Lung (tissue), 17 donors: ENCODE measurements at places on chromosomes 4 and X. TPM values are rescaled to one million over a fixed set of nuclear protein-coding genes. Genes with fewer than 3 reads are reported as not detected.

- peaks cover 9% of the 10 kb centered on the region for H3K4me1 ChIP-seq
- no peaks in the 10 kb centered on the region for H3K27me3 ChIP-seq
- H3K27ac ChIP-seq = no peak overlapping the region
- H3K36me3 ChIP-seq = no peaks in the 10 kb centered on the region
- H3K4me3 ChIP-seq = no peak overlapping the region
Observed at GRCh38 chr4:4539481-4539880, 2.4 kb downstream of the STX18 start.

GRCh38 chrX:38375891-38376290, 23.5 kb downstream of the OTC start:
- peak; percentile 13 for DNase-seq
- no peak overlapping the region for H3K4me3 ChIP-seq
- no peaks in the 10 kb centered on the region for H3K27me3 ChIP-seq
- no peak overlapping the region for H3K27ac ChIP-seq
- H3K36me3 ChIP-seq = no peaks in the 10 kb centered on the region

- no peak overlapping the region for H3K4me3 ChIP-seq
- no peaks in the 10 kb centered on the region for H3K4me1 ChIP-seq
- DNase-seq = no peak
- H3K27ac ChIP-seq = no peak overlapping the region
Observed at GRCh38 chr4:163393471-163393870, 49.8 kb downstream of the NPY5R start.

DNA sequence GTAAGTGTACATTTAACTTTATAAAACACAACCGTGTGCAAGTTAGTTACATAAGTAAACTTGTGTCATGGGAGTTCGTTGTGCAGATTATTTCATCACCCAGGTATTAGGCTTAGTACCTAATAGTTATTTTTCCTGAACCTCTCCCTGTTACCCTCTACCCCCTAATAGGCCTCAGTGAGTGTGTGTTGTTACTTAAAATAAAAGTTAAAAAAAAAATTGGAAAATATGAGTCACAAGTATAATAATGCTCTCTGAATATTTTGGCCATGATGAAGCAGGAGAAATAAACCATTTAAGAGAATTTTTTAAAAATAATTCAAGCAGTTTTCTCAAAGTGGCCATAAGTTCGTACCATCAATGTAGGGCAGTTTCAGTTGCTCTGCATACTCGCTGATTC, 105.1 kb upstream of the GRID2 start:
- H3K27ac ChIP-seq = no peak overlapping the region
- H3K4me3 ChIP-seq = no peak overlapping the region
- DNase-seq = no peak
- H3K4me1 ChIP-seq = no peaks in the 10 kb centered on the region
- H3K36me3 ChIP-seq = no peaks in the 10 kb centered on the region

- no peak overlapping the region for H3K4me3 ChIP-seq
- no peak overlapping the region for H3K27ac ChIP-seq
- no peaks in the 10 kb centered on the region for H3K4me1 ChIP-seq
- peaks cover 18% of the 10 kb centered on the region for H3K27me3 ChIP-seq
- DNase-seq = no peak
Observed at GRCh38 chrX:2588049-2588448, 87.3 kb upstream of the DHRSX start.

- H3K4me3 ChIP-seq = no peak overlapping the region
- no peaks in the 10 kb centered on the region for H3K27me3 ChIP-seq
- H3K4me1 ChIP-seq = peaks cover 9% of the 10 kb centered on the region
Observed at GRCh38 chrX:19720236-19720635, 167.2 kb downstream of the SH3KBP1 start.

The TMSB15C gene
- 12.3 TPM for total RNA-seq

The CITED1 gene
- not detected for total RNA-seq

The NLGN4X gene
- 1.4 TPM for total RNA-seq

The UGT2A3 gene
- total RNA-seq = not detected

The RGN gene
- total RNA-seq = 7.1 TPM
